ENCODE measurements at places on chromosomes 1 and 21.

GRCh38 chr21:39050841-39051587 lies 132.2 kb downstream of the PSMG1 start:
- no peak overlapping the region for H3K4me3 ChIP-seq
- H3K36me3 ChIP-seq, result no peaks in the 10 kb centered on the region
- H3K27me3 ChIP-seq, result no peaks in the 10 kb centered on the region
- peaks cover 14% of the 10 kb centered on the region for H3K4me1 ChIP-seq

DNA sequence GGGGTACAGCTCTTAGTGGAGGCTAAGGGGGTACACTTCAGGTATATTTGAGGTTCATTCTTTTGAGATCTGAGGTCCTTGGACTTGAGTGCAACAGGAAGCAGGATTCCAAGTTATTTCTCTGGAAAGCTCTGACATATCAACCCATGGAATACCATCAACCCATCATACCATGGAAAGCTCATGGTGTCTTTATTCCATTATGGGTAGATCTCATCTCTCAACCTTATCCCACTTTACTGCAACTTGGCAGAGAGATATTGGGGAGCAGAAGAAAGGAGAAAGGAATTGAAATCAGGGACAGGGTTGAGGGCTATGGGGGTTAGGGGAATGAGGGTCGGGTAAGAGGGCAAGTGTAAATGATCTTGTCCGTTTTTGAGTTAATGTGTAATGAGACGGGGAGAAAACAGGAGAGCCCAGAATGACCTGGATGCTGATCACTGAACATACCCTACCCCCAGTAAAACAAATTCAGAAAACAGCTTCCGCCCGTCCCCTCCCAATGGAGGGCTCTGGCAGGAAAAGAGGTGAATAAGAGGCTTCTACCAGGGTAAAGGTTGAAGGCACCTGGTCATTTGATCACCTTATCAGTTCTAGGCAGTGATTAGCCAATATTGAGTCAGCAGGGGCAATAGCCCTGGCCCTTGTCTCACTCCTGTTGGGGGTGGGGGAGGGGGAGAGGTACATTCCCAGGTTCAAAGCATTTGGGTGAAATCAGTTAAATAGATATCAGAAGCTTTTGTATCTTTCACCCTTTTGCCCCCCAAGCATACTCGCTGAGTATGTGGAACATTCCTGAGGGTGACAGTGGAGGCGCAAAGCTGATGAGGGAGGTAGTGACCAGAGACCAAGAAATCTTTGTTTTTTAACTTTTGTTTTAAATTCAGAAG lies 622 bp upstream of the APOA2 start:
- H3K36me3 ChIP-seq, result no peaks in the 10 kb centered on the region
- H3K27ac ChIP-seq, result no peak overlapping the region
- peaks cover 29% of the 10 kb centered on the region for H3K4me1 ChIP-seq
- H3K4me3 ChIP-seq, result no peak overlapping the region

DNA sequence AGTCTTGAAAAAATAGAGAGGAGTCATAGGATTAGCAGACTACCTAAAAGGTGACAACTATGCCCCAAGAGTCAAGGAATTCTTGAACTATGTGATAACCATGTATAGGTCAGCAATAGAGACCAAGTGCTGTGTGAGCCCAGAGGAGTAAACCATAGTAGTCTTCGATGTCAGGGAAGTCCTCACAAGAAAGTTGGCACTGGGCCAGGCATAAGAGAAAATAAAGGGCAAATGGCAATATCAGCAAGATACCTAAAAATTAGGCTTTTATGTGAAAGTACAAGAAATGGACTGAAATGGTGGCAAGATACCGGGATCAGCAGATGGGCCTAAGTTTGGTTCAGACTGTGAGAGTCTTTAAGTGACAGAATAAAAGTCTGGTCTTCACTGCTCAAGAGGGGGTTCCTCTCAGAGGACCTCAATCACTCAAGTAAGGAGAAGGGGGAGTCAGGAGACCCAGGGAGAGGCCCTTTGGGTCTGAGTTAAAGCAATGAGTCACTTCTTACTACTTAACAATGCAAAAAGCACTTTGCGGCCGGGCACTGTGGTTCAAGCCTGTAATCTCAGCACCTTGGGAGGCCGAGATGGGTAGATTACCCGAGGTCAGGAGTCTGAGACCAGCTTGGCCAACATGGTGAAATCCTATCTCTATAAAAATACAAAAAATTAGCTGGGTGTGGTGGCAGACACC lies 95.0 kb downstream of the TEX35 start:
- no peak overlapping the region for H3K27ac ChIP-seq
- H3K4me1 ChIP-seq, result peaks cover 4% of the 10 kb centered on the region
- DNase-seq, result no peak
- no peaks in the 10 kb centered on the region for H3K36me3 ChIP-seq
- H3K27me3 ChIP-seq, result no peaks in the 10 kb centered on the region

- DNase-seq, result no peak
- no peak overlapping the region for H3K27ac ChIP-seq
- no peaks in the 10 kb centered on the region for H3K4me1 ChIP-seq
- H3K4me3 ChIP-seq, result no peak overlapping the region
- no peaks in the 10 kb centered on the region for H3K27me3 ChIP-seq
These were observed 13.6 kb upstream of the LYPLAL1 start for GRCh38 chr1:219159946-219160645.

GRCh38 chr1:87115317-87115890 lies 201.0 kb downstream of the HS2ST1 start:
- no peak overlapping the region for H3K4me3 ChIP-seq
- peaks cover 16% of the 10 kb centered on the region for H3K4me1 ChIP-seq
- no peak for DNase-seq
- peaks cover 2% of the 10 kb centered on the region for H3K36me3 ChIP-seq
